ENCODE measurements at places on chromosomes 4 and X.

DNA sequence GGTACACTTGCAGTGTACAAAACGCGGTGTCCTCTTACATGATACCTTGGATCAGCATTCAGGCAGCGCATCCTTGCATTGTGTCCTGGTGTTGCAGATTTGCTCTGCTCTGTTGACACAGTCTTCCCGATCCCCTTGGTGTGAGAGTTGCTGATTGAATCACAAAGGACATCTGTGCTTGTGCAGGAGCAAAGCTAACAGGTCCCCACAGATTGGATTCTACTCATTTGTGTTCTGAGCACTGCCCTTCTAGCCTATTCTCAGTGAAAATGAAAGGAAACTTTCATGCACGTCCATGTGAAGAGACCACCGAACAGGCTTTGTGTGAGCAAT lies 171.4 kb downstream of the FRMPD4 start:
- no peak for DNase-seq

- no peak for DNase-seq
Measured at GRCh38 chr4:7212101-7212674, 19.9 kb downstream of the SORCS2 start.

DNA sequence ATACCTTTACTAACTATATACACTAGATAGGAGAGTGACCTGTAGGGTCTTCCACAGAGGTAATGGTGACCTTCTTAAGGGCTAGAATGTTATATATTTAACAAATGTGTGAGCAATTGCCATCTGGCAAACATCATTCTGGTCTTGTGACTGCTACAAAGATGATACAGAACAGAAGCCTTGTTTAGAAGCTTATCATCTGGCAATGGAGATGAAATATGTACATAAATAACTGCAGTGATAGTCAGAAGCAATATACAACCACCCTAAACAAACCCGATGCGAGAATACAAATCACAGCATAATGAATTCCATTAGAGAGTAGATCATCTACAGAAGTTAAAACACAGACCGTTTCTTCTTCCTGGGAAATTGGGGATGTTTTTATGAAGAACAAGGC lies 952.7 kb upstream of the SLIT2 start:
- DNase-seq, result no peak

DNA sequence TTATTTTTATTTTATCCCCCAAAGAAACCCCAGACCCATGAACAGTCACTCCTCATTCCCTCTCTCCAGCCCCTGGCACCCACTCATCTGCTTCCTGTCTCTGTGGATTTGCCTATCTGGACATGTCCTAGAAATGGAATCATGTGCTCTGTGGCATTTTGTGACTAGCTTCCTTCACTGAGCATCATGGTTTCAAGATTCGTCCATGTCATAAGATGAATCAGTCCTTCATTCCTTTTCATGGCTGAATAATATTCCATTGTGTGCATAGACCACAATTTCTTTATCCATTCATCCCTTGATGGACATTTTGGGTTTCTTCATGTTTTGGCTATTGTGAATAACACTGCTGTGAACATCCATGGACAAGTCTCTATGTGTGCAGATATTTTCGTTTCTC lies 10.2 kb downstream of the ABCD1 start:
- DNase-seq, result no peak
